ENCODE measurements at places on chromosomes 11 and 22. TPM values are rescaled to one million over a fixed set of nuclear protein-coding genes. Genes with fewer than 3 reads are reported as not detected.

Gene PAX6
- total RNA-seq: 0.21 TPM

Gene VSIG10L2
- not detected for total RNA-seq

Gene C11orf42
- not detected for total RNA-seq

Gene CSRP3
- total RNA-seq: not detected

Gene TSSC4
- total RNA-seq: 29.7 TPM

Gene ACTN3
- total RNA-seq: not detected

Gene NOX4
- total RNA-seq: not detected

Gene ILK
- 45.5 TPM for total RNA-seq

Gene CPSF7
- total RNA-seq: 49.0 TPM

Gene APOL5
- total RNA-seq: not detected

Gene E2F8
- 0.10 TPM for total RNA-seq
